ENCODE measurements at places on chromosomes 3 and 15.

DNA sequence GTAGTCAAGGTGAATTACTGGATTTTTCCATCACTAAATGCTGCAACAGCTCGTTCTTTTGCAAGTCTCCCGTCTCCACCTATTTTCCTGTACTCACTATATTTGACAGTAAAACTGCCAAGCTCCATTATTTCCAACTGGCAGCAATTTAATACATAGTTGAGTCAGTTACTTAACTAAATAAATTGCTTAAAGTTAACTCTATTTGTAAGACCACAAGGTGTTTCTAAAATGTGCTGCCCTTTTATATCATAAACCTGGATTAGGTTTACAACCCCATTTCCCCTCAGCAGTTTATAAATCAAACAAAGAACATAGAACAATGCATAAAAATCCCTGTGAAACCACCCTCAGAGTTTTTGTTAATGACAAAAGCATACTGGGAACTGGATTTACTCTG, 211.4 kb upstream of the DPH6 start:
- no peak for DNase-seq

GRCh38 chr3:177026505-177027277, 170.6 kb downstream of the TBL1XR1 start:
- no peak for DNase-seq

GRCh38 chr15:43230640-43231115, 9.9 kb upstream of the EPB42 start:
- no peak for DNase-seq

GRCh38 chr15:50049871-50050270, 69.2 kb downstream of the ATP8B4 start:
- DNase-seq = no peak

DNA sequence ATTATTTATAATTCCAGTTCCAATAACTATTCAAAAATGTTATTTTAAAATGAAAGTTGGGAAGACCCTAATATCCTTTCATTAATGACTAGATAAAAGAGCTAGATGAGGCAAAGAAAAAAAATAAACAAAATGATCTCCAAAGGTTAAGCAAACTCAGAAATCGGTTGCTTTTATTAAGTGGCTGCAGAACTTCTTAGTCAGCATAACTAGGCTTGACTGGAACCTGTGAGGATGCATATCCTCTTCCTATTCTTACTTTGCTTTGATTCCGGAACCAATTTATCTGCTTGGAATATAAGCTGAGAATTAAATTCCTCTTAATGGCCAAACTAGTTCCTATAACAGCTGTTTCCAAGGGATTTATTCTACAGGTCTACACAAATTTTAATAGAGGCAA, 10.7 kb downstream of the GAP43 start:
- DNase-seq = no peak

DNA sequence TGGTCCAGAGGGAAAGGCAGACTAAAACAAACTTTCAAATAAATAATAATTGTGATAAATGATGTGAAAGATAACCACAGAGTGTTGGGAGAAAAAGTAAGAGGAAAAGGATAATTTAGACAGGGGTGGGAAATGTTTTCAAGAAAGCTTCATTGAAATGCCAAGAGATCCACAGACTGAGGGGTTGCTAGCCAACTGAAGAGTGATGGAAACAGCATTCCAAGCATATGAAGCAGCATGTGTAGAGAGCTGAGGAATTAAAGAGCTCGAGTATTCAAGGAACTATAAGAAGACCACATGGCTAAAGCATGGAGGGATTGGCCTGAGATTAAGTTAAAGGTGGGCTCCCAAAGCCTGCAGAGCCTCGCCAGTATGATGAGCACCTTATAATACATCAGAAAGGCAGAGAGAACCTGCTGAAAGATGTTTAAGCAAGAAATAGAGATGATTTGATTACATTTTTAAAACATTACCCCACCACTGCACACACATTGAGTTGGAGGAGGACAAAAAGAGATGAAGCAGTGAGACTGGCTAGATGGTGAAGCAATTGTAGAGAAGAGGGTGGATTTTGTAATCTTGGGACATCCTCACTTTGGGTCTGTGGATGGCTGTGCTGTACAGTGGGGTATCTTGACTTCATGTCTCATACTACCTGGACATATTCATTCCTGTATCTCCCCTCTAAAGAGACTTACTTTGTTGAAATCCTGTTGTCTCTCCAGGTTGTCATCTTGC, 100.8 kb downstream of the STAC start:
- DNase-seq = no peak

GRCh38 chr15:58167095-58167691, 29.0 kb downstream of the AQP9 start:
- DNase-seq = no peak

GRCh38 chr3:149593418-149594160, 64.2 kb downstream of the WWTR1 start:
- no peak for DNase-seq

- DNase-seq = no peak
Observed at GRCh38 chr3:149151843-149152242, 22.4 kb downstream of the HPS3 start.

DNA sequence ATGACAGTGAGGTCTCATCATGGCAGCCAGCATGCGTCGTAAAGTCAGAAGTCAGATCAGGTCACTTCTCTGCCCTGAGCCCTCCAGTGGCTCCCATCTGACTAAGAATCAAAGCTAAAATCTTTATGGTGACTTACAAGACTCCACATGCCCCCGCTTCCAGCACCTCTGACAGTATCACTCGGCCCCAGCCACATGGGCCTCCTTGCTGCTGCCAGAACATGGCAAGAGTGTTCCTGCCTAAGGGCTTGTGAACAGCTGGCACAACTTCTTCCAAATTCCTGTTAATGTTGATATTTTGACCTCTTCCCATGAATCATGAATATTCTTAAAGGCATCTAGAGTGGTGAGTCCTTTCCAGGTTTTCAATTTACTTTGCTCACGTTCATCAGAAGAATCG, 20.5 kb downstream of the POLR2M start:
- no peak for DNase-seq

- no peak for DNase-seq
Observed at GRCh38 chr15:83769411-83769999, 115.6 kb downstream of the ADAMTSL3 start.

All from NCI-H187 treated with DMSO at 0.1 percent for 48 hours (cell line).